ENCODE measurements at places on chromosomes 13 and 19.

GRCh38 chr13:50277127-50277526 lies 261.9 kb downstream of the KCNRG start:
- no peak for DNase-seq

- DNase-seq, result no peak
Observed at GRCh38 chr19:3073159-3073563, 10.9 kb upstream of the TLE5 start.

- DNase-seq, result no peak
Observed at GRCh38 chr13:65719831-65720230, 1510.3 kb downstream of the PCDH9 start.

DNA sequence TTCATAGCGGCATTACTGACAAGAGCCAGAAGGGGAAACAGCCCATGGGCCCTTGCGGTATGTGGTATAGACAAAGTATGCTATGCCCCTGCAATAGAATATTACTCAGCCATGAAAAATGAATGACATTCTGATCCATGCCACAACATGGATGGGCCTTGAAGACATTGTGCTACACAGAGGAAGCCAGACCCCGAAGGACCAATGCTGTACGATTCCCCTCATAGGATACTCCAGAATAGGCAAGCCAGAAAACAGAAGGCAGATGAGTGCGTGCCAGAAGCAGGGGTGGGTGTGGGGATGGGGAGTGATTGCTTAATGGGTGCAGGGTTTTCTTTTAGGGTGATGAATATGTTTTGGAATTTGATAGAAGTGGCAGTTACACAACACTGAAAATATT lies 342.0 kb downstream of the TEX29 start:
- DNase-seq, result no peak

DNA sequence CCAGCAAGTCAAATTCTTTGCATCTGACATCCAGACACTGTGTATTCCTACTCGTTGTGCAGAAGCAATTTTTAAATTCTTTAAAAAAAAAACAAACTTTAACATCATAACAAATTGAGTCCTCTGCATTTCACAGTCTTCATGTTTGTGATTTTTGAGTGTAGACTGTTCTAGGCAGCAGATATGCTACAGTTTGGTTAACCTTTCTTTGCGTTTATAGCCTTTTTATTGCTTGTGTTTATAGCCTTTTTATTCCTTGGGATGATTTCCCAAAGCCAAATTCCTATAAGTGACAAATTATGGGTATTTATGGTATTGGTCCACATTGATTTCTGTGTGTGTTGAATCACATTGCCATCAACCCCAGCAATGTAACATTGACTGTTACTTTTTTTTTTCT lies 14.9 kb upstream of the RNF113B start:
- no peak for DNase-seq

- DNase-seq, result peak; percentile 56
Observed at GRCh38 chr19:30682999-30683536, 310.9 kb downstream of the ZNF536 start.

DNA sequence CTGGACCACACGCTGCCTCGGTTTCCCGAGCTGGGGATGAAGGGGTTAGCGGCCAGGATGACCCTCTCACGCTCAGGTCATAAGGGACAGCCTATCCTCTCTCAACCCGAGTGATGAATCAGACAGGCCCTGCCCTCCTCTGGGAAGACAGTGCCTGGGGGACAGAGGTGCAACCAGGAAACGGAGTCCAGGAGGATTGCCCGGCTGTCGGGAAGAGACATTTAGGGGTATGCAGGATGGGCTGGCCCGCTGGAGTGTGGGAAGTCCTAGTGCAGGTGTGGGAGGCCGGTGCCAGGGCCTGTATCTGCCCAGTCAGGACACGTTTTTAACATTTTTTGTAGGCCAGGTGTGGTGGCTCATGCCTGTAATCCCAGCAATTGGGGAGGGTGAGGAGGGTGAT lies 8.3 kb downstream of the LSM7 start:
- DNase-seq, result no peak

DNA sequence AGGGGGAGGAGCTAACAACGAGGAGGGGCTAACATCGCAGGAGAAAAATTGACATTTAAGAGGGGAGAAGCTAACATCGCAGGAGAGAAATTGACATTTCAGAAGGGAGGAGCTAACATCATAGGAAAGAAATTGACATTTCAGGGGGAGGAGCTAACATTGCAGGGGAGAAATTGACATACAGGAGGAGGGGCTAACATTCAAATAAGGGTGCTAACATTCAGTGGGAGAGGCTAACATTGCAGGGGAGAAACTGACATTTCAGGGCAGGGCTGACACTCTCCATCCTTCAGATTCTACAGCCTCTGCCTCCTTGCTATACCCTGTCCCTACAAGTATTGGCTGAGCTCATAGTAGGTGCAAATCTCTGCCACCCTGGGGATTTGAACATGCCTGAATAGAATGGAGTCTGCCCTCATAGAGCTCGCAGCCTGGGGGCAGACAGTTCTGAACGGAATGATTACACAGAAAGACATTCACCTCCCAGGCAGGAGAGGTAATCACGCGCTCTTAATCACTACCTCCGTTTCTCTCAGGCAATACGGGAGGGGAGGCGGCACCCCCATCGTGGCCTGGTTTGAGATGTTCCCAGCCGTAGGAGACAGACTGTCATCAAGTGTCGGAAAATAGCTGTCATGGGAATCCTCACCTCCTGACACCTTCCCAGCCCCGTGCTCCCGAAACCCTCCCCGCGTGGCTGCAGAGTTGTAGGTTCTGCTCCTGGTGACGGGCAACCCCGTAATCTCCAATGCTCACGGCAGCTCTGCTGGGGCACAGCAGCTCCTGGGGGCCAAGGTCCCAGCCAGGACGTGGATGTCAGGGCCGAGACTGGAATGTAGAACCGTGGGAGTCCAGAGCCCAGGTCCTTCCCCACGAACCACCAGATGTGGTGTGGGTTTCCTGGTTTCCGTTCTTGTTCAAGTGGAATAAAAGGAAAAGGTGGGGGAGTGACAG lies 9.5 kb downstream of the GPR32 start:
- no peak for DNase-seq

- no peak for DNase-seq
Observed at GRCh38 chr13:27423333-27423732, 1.1 kb upstream of the GTF3A start.

GRCh38 chr13:102440259-102440936 lies 38.5 kb upstream of the FGF14 start:
- no peak for DNase-seq

DNA sequence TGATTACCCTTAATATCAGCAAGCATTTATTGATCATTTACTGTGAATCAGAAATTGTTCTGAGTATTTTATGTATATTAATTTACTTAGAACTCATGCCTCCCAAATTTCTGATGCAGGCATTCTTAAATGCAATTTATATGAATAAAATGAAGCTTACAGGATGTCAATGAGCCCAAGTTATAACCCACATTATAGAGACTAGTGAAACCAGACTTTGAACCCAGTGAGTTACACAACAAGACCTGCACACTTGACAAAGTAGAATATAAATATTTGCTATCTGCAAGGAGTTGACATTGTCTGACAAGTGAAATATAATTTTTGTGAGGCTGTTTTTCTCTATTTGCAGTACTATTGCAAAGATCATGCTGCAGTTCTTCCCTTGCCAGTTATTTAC lies 656.0 kb downstream of the GPC5 start:
- no peak for DNase-seq

GRCh38 chr19:39413911-39414608 lies 1.6 kb downstream of the PLEKHG2 start:
- no peak for DNase-seq

- no peak for DNase-seq
Observed at GRCh38 chr13:46672338-46673090, 119.5 kb downstream of the LRCH1 start.
